ENCODE measurements at places on chromosomes 7 and 10.

GRCh38 chr7:26470691-26471090, 179.0 kb downstream of the SNX10 start:
- no peak for DNase-seq

- DNase-seq: no peak
These were observed 754 bp downstream of the GSTO1 start for GRCh38 chr10:104255311-104255981.

DNA sequence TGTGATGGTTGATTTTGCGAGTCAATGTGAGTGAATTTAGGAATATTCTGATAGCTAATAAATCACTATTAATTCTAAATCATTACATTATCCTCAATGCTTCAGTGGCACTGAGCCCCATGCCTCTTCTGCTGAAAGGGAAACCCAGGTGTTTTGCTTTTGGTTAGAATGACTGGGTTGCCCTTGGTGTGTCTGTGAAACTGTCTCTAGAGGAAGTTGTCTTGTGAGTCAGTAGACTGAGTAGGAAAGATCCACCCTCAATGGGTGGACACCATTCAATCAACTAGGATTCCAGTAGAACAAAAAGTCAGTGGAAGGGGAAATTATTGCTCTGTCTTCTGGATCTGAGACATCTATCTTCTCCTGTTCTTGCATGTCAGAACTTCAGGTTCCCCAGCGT, 472.4 kb downstream of the ANKRD7 start:
- DNase-seq: no peak

GRCh38 chr10:15865304-15865703, 5.0 kb upstream of the MINDY3 start:
- no peak for DNase-seq
